Activated naive CD4-positive, alpha-beta T cell treated with Interleukin-2 at 50 U/mL for 16 hours (primary cell): ENCODE measurements at places on chromosomes 12 and 14.

- no peak for DNase-seq
These were observed 139.2 kb downstream of the SLC2A13 start for GRCh38 chr12:39966721-39967120.

GRCh38 chr12:15772405-15773018 lies 16.7 kb downstream of the EPS8 start:
- DNase-seq = no peak

DNA sequence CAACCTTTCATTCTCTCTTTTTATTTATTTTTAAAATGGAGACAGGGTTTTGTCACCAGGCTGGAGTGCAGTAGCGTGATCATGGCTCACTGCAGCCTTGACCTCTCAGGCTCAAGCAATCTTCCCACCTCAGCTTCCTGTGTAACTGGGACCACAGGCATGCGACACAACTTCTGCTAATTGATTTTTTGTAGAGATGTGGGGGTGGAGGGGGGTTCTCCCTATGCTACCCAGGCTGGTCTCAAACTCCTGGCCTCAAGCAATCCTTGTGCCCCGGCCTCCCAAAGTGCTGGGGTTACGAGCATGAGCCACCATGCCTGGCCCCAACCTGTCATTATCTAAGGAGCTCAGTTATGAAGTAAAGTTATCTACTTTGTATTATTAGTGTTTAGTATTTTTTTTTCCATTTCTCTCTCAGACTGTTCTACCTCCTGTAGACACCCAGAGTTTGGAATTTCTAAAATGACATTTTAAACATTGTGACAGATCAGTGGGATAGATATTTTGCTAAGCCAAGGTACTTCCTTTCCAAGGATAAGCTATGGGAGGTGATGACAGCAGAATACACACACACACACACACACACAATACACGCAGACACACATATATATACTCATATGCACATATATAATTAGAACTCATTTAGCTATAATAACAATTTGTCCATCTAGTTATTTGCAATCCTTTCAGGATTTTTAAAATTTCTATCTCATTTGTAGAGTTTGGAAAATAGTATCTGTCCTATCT lies 2.1 kb upstream of the USP44 start:
- DNase-seq = no peak

DNA sequence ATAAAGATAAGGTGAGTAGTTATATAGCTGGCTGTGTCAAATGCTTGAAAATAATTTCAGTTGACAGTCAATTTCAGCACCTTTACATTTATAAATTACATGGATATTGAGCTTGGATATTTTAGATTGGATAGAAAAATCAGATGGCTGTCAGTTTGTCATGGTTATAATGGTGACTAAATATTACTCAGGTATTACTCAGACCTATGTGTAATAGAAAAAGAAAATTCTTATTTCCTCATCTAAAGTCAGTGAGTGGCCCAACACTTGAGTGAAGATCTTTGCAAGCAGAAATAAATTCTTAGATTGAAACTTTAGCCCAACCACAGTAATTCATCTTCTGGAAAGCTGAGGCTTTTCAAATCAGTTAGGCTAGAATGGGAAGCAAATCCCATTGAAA lies 354.4 kb downstream of the NAV3 start:
- no peak for DNase-seq

GRCh38 chr14:61925043-61925442 lies 162.8 kb downstream of the SNAPC1 start:
- DNase-seq = no peak

GRCh38 chr12:50734409-50735263 lies 29.3 kb upstream of the ATF1 start:
- no peak for DNase-seq

GRCh38 chr14:69880893-69881292 lies 1.7 kb downstream of the SMOC1 start:
- no peak for DNase-seq

GRCh38 chr14:104706733-104707607 lies 17.1 kb upstream of the ADSS1 start:
- no peak for DNase-seq

GRCh38 chr12:96445691-96446583 lies 43.4 kb upstream of the CFAP54 start:
- peak; percentile 48 for DNase-seq
